NCI-H774 (cell line): ENCODE measurements at places on chromosomes 4 and X.

DNA sequence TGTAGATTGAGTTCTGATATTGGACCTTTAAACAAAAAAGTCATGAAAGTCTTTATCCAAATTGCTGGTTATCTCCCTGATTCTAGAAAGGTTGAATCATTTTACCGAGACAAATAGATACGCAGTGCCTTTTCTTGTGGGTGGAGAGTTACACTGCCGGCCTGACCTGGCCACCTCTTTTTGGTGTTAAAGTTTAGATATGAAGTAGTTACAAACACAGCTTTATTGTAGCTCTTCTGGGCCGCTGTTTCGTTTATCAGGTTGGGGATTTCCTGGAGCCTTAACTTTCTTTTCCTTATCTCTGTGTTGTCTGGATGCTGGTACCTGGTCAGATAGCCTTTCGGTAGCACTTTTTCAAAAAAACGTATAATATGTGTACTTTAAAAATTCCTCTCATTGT, 31.0 kb downstream of the FNIP2 start:
- no peak for DNase-seq

- no peak for DNase-seq
Measured at GRCh38 chr4:152937336-152938236, 1.5 kb downstream of the FHDC1 start.

GRCh38 chr4:112521123-112522023, 5.4 kb upstream of the NEUROG2 start:
- DNase-seq = no peak

GRCh38 chr4:18923496-18924161, 902.1 kb upstream of the LCORL start:
- DNase-seq = no peak
